Cortex of kidney (tissue), 1 donor: ENCODE measurements at places on chromosomes 6 and 20.

- DNase-seq = no peak
These were observed 32.5 kb upstream of the NKX2-2 start for GRCh38 chr20:21546355-21546754.

DNA sequence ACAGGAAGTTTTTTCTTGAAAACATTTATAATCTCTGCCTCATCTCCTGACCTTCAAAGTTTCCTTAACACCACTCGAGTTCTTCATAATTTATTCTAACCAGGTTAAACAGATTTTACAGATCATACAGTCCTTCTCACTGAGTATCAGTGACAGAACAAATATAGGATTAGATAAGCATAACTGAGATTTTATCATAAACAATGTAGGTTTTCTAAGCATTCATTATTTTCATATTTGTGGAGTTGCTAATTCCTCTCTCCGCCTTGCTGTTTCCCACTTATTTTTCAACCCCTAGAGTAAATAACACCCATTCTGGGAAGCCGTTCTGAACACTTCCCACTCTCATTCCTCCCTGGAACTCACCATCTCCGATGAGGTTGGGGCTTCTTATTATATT is 229.9 kb downstream of the HACE1 start:
- DNase-seq = no peak

GRCh38 chr6:34912715-34913464 is 23.8 kb downstream of the ANKS1A start:
- DNase-seq = no peak

GRCh38 chr6:113847447-113847846 is 9.7 kb upstream of the MARCKS start:
- no peak for DNase-seq

DNA sequence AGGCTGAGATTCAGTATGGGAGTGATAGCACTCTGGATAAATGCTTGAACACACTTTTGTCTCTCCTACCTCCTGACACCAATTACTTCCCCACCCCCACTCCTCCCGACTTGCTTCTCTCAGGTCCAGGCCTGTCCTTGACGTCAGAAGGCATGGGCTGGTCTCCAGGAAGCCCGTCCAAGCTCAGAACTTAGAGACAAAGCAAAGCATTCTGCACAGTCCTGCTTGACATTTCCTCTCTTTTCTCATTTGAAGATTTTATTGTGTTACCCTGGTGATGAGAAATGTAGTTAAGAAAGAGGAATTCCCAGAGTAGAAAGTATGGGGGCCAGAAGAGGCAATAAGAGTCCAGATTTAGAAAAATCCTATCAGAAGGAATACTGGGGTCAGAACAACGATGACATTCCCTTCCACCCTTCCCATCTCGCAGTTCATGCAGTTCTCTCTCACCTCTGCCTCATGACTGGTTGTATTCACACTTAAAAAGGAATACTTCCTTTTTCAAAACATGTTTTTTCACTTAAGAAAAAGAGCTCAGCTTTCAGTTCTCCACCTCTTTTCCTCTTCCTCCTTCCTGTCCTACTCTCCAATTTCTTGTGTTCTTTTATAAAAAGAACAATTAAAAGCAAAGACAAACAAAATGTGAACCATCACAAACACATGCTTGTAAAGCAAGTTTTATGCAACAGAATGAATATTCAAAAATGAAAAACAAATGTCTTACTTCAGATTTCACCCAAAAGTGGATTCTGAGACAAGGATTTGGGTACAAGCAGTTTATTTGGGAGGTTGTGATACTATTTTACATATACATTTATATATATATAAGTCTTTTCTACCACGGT is 18.5 kb upstream of the FAM184A start:
- DNase-seq = no peak

DNA sequence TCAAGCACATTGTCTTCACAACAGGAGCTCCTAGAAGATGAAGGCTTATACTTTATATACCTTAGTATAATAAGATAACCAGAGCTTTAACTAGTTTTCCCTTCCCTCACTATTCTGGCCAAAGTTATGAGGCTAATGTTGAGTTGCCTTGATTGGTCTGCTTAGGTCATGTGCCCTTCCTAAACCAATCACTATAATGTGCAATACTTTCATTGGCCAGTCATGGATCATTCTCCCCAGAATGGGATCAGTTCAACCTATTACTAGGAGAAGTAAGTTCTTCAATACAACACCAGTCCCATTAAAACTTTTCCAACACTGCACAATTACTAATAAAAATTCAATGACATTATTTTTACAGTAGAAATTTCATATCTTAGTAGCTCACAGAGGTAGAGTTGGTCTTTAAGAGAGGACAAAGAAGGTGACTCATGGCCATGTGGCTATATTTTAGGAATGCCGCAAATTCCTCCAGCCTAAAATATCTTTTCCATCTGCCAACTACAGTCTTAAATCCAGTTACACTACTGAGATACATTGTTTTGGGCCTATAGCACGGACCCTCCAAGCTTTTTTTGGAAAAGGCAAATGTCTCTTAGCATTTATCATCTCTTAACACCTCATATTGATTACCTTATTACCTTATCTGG is 12.5 kb upstream of the POU3F2 start:
- DNase-seq = no peak

- DNase-seq = no peak
These were observed 674 bp downstream of the NRSN1 start for GRCh38 chr6:24126586-24127192.

DNA sequence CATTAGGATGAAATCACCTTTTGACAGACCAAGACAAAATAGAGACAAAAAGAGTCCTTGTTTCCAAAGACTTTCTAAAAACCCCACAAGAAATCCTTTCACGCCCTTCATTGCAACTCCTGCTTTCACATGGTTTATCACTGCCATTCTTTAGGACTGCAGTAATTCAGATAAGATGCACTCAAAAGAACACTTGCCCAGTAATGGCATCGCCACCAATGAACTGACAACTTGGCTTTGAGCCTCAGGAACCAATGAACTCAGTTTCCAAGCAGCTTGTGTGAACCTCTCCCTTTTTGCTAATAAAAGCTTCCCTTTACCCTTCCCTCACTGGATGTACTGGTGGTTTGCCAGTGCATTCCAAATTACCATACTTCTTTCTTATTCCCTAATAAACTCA is 21.8 kb downstream of the OSTM1 start:
- DNase-seq = no peak

DNA sequence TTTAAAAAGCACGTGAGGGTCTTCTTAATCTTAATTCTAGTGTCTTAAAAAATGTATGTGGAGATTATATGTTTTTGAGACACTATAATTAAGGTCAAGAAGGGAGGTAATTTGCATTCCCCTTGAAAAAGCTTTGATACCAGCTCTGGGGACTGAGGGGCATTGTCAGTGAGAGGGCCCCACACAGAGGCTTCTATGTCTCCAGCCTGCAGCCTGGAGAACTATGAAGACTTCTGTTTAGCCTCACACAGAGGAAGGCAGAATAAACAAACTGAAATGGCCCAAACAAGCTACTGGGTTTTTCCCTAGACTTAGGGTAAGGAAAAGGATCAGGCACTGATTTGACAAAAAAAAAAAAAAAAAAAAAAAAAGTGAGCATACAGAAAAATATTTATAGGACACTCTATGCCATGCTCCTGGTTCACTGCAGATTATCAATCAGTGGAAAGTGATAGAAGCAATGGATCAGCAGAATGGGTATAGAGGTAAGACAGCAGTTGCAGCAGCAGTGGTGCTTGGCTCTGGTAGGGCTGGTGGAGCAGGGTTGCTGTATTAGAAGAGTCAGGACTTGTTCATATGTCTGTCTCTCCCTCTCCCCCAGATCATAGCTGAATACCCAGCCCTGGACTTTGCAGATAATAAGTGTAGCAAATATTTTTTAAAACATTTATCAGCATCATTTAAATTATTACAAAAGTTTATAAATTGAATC is 85.4 kb downstream of the KLHL32 start:
- no peak for DNase-seq

DNA sequence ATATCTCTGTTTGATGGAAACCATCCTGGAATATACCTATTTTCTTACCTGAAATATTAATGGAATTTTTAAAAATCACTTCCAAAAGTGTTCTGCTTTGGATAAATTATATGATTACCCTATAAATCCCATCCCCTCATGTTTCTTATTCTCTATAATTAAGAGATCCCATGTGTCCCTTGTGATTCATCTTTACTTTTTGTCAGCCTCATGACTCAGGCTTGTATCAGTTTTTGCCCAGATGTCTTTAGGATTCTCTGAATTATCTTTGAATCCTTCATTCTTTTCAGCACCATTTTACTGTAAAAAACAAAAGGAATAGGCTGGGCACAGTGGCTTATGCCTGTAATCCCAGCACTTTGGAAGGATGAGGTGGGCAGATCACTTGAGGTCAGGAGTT is 804.5 kb upstream of the CITED2 start:
- no peak for DNase-seq

- no peak for DNase-seq
These were observed 161.9 kb downstream of the GMPR start for GRCh38 chr6:16400248-16400760.

DNA sequence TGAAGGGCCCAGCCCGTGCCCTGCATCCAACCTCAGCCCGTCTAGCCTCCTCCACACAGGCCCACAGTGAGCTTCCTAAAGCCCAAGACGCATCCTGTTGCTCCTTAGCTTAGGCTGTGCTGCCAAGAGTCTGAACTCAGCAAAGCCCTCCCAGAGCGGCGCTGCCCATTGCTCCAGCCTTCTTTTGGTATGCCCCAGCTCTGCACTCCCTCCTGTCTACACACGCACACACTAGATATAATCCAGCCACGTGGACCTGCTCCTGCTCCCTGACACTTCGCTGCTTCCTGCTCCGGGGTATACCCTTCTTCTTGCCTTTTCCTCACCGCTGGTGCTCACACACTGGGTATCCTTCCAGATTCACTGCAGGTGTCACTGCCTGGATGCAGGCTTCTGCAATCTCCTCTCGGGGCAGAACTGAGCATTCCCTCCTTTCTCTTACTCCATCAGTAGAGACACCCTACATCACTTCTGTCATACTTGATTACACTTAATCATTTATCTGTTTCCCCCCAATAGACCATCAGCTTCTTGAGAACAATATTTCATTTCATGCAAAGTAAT is 23.8 kb downstream of the GABRR2 start:
- no peak for DNase-seq

GRCh38 chr6:127058936-127059335 is 59.5 kb upstream of the RSPO3 start:
- DNase-seq = no peak

DNA sequence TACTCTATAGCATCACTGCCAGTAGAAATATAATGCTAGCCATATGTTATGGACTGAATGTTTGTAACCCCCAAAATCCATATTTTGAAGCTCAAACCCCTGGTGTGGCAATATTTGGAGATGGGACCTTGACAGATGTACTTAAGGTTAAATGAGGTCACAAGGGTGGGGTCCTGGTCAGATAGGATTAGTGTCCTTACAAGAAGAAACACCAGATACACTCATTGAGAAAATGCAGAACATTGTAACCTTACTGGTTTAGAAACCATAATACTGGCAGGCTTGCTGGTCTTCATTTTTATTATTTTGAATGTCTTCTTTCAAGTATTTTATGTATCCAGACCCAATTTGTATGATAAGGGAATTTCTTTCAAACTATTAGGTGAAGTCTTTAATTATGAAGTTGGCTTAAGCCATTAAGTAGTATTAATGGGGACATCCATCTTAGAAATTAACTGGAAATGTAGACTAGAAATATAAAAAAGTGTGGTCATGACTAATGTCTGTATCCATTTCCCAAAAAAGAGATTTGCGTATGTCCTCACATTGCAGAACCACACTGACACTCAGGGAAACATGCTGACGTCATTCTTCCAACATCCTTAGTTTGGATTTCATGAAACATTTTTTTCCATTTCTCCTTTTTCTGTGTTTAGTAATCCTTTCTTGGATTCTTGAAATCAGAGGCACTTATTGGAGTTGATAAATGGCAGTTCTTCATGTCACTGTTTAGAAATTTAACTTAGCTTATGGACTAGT is 32.4 kb downstream of the SLC16A10 start:
- no peak for DNase-seq

DNA sequence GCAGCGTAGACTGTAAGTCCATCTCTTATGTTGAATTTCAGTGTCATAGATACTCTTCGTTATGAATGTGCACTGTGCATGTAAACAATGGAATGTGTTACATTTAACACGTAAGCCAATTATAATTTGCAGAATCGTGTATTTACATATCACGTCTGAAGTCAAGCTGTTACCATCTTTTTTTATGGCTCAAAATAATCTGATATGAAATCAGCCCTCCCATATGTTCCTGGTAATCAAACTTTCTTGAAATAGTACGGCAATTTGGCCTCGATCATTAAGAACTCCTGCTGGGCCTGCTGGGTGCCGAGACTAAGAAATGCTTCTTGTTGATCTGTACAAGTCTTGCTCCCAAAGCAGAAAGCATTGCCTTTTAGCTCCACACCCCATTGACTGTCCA is 89.6 kb upstream of the DOK5 start:
- no peak for DNase-seq

- no peak for DNase-seq
These were observed 1.5 kb upstream of the HMGN4 start for GRCh38 chr6:26536571-26537159.

GRCh38 chr6:45532721-45533210 is 155.0 kb upstream of the SUPT3H start:
- no peak for DNase-seq

DNA sequence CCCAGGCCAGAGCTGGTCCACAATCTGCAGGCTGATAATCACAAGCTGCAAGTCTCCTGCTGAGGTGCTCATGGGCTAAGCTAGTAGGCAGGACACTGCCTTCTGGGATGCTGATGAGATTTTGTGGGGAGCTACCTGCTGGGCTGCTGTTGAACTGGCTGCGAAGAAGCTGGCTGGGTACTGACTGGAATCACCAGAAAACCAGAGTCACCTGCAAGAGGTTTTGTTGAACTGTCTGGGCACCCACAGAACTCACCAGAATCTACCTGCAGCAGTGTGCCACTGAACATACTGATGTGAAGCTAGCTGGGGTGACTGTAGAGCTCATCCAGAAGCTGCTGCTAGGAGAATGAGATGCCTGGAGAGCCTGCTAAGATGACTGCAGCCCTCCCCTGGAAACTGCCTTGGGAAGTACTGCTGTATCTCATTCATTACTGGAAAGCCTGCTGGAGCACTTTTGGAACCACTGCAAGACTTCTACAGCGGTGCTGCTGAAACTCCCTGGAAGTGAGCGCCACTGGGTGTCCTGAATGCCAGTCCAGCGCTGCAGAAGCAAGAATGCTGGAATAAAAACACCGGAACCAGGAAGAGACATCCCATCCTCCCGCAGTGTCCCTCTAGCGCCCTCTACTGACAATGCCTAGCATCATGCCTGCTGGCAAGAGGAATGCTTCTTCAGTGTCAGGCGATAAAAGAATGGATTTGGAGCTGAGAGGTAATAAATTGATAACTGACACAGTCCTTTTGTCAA is 64.9 kb upstream of the ARHGAP18 start:
- no peak for DNase-seq

GRCh38 chr6:41051873-41052272 is 1.1 kb upstream of the APOBEC2 start:
- no peak for DNase-seq

DNA sequence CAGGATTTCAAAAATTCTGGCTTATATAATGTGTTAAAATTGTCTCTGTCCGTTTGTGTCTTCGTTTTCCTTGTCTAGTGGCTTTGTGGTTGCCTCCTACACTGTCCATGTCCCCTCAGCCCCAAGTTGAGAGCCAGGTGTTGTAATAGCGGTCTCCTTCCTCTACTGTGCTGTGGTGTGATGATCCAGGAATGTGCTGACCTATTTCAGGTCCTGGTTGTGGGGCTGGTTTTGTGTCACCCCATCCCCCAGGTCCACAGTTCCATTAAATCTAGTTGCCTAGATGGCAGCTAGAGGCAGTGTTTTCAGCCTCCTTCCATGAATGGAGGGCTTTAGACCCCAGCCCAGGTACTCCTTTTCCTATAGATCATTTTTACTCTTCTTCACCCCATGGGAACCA is 128.7 kb downstream of the DNAH8 start:
- no peak for DNase-seq
